ENCODE measurements at places on chromosomes 4 and X.

- no peak for DNase-seq
Measured at GRCh38 chr4:97016186-97016907, 1126.9 kb downstream of the STPG2 start.

GRCh38 chr4:178387756-178388155, 945.5 kb upstream of the AGA start:
- DNase-seq, result no peak

DNA sequence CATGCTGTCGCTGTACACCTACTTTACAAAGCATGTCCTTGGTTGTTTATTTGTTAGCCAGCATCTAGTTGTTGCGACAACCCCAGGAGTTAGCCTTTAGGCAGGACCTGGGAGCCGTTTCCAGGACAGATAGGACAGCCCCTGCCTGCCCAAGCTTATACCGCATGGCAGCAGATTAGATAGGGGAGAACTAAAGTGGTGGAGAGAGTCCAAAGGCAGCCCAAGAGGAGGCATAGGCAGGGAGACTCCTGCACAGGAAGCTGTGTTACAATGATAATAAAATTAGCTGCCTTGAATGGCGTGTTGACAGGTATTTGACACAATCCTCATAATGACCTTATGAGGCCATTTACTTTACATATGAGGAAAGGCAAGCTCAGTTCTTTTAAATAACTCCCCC, 13.0 kb downstream of the NSDHL start:
- DNase-seq, result no peak

GRCh38 chrX:41559235-41560052, 112.3 kb downstream of the NYX start:
- DNase-seq, result peak; percentile 21

- no peak for DNase-seq
Measured at GRCh38 chr4:119099227-119099810, 36.3 kb upstream of the MYOZ2 start.

GRCh38 chr4:24236532-24236931, 346.7 kb upstream of the PPARGC1A start:
- DNase-seq, result no peak

DNA sequence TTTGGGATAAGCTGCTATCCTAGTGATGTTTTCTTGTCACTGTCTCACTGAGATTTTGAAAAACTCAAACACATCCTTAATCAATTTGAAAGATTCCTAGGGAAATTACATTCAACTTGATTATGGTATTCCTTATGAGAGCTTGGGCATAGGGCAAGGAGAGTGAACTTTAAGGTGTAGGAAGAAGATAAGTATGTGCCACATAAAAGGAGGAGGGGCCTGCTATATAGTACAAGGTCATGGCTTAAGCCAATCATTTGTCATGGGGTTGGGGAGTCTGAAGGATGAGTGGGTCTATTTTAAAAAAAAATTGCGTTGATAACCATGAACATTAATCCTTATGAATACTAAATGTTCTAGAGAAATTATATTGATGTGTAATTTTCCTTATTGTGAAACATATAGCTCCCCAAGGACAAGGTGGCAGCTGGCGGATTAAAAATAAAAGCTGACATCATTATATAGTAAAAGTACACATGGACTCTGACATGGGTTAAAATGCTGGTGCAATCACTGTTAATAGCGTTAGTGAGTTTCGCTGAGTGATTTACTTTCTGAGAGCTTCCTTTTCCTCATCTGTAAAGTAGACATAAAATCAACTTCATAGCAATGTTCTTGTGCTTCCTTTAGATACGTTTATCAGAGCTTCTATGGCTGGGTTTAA, 17.4 kb downstream of the GALNT7 start:
- no peak for DNase-seq

GRCh38 chr4:138845054-138845453, 170.5 kb upstream of the NOCT start:
- no peak for DNase-seq

- no peak for DNase-seq
Measured at GRCh38 chrX:21946925-21947641, 6.6 kb downstream of the SMS start.

DNA sequence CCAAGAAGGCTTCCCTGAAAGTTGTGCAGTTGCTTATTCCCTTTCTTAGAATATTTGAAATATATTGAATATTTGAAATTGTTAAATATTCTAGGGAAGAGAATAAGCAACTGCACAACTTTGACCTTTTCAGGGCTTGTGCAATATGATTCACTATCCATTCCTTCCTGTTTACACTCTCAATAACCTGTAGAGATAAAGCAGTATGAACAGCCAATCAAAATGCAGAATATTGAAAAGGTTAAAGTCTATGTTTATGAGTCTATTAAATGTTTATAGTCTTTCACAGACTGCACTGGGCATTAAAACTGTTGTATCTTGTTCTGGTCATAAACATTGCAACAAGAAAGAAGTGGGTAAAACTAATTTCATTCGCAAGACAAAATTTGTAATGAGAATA, 13.8 kb downstream of the POU3F4 start:
- DNase-seq, result no peak

GRCh38 chrX:32894679-32895078, 316.7 kb downstream of the DMD start:
- no peak for DNase-seq

DNA sequence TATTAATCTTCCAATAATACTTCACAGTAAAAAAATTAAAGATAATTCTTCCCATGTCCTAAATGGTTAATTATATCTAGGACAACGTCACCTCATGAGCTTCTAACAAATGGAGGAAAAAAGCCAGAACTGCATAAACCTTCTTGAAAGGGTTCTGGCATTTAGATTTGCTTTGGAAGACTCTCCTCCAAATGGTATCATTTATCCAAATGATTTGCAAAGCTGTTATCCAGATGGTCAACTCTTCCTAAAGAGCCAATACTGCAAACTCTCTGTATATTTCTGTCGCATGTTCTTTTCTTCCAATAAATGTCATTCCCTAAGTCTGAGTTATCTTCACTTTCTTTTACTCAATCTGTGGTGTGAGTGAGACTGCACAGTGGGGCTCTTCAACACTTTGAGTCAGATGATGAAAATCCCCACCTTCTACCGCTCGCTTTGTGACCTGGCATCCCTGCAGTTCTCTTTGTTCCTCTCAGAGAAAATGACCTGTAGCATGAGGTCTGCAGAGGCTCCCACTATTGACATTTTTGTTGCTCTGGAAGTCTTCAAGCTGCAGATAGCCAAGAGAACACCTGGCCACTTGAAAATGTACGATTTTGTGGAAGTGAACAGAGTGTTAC, 52.9 kb downstream of the TMEM150C start:
- no peak for DNase-seq

DNA sequence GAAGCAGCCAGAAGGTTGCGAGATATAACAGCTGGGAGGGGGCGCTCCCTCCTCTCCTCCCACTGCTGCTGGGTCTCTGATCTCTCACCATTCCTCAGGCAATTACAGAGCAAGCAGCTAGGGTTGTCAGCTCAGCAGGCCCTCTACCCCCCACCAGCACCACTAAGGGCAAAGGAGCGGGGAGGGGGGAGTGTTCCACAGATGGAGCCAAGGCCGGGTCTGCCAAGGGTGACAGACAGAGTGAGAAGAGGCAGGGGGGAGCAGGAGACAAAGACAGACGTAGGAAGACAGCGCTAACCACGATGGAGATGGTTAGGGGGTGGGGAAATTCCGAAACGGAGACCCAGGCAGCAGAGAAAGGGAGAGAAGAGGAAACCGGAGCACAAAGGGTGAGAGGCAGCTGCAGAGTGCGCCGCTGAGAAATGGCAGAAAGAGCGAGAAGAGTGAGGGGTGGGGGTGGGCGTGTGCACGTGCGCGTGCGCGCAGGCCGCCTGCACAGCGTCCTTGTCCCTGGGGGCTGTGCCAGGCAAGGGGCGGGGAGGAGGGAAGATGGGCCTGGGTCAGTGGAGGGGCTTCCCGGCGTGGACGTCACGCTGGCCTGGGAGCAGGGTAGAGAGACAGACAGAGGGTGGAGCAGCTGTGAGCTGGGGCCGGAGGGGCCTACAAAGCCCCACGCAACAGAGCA, 6.9 kb downstream of the L1CAM start:
- DNase-seq, result no peak

- no peak for DNase-seq
Measured at GRCh38 chrX:12021698-12022097, 116.6 kb upstream of the FRMPD4 start.

- no peak for DNase-seq
Measured at GRCh38 chrX:11423362-11423818, 130.2 kb downstream of the AMELX start.

DNA sequence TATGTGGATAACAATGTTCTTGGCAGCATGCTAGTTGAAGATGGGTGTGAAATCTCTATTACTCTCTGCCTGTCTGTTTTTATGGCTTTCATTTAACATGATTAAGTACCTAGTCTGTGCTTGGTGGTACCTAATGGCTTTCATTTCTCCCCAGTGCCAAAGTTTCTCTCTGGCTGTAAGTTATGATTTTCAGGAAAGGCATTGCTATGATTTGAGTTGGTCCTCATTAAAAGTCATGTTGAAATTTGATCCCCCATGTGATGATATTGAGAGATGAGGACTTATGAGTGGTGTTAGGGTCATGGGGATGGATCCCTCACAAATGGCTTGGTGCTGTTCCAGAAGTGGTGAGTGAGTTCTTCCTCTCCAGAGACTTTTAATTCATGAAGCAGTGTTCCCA, 162.4 kb upstream of the IL15 start:
- DNase-seq, result no peak

GRCh38 chr4:1841201-1841886, 14.6 kb downstream of the LETM1 start:
- DNase-seq, result no peak

DNA sequence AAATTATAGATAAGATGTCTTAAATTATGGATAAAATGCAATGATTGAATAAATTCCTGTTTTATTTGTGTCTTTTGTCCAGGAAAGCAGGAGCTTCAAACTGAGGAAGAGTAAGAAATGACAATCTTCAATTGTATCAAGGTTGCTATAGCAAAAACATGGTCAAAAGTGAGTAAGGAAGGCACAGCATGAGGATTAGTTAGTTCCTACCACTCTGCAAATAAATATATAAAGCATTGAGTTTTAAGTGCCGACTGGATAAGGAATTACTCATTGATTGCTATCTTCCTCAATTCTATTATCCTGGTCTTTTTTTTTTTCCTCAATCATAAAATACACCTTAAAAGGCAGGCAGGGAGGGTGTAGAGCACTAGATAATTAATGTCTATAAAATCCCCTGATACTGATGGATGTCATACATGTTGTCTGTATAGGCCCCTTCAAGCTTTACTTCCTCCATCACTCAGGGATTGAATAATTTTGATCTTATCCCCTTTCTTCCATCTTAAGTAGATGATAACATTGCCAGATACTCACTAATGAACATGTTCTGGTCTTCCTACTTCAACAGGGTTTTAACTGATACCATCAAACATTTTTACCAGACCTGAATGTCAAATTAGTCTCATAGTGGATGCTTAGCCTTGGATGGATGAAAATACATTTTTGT, 86.6 kb downstream of the MID1 start:
- no peak for DNase-seq

DNA sequence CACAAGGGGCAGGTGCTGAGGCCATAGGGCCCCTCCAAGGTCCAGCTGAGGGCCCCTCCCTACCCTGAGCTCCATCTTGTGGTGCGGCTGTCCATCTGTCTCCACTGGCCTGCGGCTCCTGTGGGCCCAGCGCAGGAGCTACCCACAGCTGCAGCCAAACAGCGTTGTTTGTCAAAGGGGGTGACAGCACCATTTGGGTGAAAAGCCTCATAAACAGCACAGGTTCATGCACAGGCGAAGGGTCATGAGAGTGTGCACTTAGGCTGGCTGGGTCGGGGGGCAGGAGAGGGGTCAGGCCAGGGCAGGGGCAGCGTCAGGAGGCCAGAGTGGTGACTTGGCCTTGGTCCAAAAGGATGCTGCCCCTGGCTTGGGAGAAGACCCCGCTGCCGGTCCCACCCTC, 32.3 kb downstream of the BLOC1S4 start:
- DNase-seq, result no peak

DNA sequence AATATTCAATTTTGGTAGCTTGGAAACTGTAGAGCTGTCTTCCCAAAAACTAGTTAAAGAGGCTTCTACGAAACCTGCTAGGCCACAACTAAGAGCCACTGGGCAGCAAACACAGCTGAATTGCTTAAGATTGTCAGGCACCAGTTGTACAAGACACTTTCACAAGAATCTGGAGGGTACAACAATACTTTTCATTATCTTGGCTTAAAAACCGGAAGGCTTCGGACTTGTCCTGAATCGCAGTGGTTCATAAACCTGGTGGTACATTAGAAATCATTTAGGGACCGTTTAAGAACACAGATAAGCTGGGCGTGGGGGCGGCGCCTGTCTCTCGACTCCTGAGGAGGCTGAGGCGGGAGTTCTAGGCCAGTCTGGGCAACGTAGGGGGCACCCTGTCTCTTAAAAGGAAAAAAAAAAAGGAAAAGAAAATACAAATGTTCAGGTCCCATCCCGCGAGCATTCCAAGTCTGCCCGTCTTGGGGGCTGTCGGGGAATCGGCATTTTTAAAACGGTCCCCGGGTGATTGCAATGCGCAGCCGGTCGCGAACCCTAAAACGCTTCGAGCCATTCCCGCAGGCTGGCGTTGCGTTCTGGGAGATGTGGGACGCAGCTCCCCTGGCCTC, 763 bp downstream of the PYURF start:
- no peak for DNase-seq

DNA sequence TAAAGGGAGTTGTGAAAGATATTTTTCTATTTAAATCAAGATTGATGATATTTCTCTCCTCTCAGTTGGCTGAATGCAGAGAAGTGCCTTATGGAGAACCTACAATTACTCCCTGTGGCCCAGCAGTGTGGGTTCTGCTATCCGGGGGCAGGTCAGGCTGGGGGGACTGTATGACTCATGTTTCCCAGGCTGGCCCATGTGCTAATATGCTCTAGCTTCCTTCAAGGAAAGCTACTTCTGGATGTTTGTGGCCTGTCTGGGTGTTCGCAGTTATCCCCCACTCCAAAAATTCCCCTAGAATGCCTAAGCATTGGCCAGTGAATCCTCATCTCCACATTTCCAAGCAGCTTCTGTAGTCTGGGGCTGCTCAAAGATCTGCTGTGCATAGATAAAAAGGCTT, 58.9 kb upstream of the SPP1 start:
- DNase-seq, result no peak

- no peak for DNase-seq
Measured at GRCh38 chrX:17828171-17828570, 32.9 kb downstream of the RAI2 start.

- DNase-seq, result no peak
Measured at GRCh38 chr4:153655002-153655541, 29.0 kb upstream of the TLR2 start.

DNA sequence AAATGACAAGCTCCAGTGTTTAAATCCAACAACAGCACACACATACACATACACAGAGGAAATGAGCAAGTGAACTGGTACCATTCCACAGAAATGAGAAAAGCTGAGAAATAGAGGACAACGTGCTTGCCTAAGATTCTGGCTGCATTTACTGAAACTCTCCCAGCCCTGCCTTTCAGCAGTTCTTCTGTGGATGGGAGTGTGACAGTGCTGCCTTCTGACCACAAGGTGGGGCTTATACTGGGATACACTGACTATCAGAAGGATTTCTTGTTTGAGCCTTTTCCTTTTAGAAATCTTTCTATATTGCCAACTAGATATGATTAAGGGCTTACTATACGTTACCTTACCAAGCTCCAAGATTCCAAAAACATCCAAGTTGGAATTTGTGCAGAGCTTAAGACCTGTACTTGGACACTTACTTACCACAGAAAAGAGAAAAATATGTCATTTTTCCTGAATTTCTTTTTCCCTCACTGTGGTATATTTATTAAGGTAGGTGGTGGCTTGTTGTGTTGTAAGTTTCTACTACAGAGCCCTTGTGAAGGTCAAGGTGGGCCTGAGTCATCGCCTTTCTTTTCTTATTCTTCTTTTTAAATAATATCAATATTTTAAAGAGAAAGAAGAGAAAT, 10.7 kb upstream of the CXCL8 start:
- DNase-seq, result no peak

Data from stimulated activated CD8-positive, alpha-beta memory T cell treated with anti-CD3 and anti-CD28 coated beads, Interleukin-15, amount 100 ng/mL, for 4 hours (primary cell).